WTC11 (cell line): ENCODE measurements at places on chromosomes 3 and 15.

- DNase-seq: no peak
Measured at GRCh38 chr3:127915937-127916493, 983 bp downstream of the KBTBD12 start.

- peak; percentile 3 for DNase-seq
Measured at GRCh38 chr3:53075743-53076140, 29.9 kb upstream of the SFMBT1 start.

- no peak for DNase-seq
Measured at GRCh38 chr3:39548282-39548681, 80.8 kb downstream of the MOBP start.

- no peak for DNase-seq
Measured at GRCh38 chr3:104935613-104936012, 431.1 kb upstream of the ALCAM start.

DNA sequence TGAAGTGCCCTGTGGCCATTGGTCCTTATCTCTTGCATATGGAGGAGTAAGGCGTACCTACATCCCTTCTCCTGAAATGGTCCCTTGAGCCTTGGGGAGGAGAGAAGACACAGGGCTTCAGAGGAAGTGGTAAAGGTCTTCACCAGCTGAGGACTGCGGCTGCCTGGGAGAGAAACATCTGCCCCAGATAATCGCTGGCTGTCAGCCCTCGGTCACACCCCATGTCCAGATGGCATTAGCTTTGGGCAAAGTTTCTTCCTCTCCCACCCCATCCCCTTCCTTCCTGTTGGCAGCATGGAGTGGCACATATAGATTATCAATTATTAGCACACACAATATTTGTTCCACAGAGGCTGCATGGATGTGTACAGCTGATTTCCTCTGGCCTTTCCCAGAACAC, 61.6 kb downstream of the LRTM1 start:
- no peak for DNase-seq

- DNase-seq: no peak
Measured at GRCh38 chr3:134563601-134564000, 77.7 kb downstream of the CEP63 start.
